CD4-positive, alpha-beta T cell treated with Interleukin-10 for 1 hour (primary cell): ENCODE measurements at places on chromosomes 6 and 20.

DNA sequence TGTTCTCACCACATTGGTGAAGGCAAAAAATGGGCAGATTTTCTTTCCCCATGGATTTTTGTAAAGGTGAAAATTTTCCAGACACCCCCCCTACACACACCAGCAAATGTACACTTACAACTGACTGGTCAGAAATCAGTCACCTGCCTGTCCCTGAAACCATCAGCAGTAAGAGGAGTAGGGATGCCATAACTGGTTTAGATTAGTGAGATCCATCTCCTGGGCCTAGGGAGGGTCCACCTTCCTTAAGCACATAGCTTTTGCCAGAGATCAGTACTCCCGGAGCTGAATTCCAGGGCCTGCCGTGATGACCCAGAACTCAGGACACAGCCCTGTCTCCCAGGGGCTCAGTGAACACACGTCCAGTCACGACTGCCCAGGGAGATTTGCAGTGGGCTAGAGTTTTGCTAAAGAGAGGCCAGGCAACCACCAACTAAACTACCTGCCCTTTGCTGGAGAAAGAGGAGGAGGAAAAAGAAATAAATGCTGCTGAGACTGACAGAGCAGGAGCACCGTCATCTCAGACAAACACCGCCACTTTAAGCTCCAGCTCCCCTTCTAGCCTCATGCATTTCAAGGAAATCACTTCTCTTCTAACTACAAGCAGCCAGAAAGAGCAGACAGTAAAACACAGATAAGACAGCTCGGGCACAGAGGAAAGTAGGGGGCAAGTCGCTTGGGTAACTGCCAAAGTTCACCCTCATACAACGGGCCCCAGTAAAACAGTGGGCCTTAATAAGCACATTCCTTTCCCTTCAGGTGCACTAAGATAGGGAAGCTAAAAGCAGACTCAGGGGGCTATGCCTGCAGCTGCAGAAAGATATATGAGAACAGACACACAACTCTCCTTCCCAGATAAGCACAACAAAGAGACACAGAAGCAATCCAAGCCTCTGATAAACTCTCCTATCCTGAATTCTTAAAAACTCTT is 82.6 kb upstream of the SPTLC3 start:
- DNase-seq: no peak

DNA sequence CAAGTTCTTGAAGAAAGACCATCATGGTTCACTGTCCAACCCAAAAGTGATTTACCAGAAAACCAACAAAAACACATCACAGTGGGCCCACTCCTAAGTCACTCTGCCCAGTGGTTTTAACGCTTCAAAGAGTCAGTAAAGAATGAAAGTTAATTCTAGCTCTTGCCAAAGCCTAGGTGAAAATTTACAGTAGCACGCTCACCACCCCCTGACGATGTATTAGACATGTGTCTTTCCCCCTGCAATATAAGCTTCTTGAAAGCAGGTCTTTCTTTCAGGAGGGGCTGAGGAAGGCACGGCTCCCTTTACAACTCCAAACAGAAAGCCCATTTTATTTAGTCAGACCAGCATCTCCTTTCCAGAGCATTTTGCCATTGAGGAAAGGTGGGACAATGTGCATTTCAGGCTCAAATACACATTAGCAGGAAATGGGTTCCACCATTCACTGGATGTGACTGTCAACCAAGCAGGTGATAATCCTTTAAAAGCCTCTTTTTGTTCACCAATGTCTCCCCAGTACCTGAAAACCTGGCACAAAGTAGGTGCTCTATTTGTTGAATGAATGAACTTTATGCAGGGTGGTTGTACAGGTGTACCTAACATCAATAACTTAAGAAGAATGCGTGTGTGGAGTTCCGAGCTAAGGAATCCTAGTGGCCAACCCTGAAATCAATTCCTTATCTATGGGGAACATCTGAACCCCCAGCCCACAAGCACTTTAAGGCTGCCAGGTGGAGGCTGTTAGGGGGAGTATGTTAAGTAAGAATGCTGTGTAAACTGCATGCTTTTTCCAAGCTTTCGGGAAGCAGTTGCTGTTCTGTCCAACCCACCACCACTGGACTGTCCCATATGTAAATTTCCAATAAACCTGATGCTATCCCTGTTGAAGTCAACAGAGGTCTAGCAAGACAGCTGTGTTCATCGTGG is 11.4 kb downstream of the EZR start:
- DNase-seq: peak; percentile 47

DNA sequence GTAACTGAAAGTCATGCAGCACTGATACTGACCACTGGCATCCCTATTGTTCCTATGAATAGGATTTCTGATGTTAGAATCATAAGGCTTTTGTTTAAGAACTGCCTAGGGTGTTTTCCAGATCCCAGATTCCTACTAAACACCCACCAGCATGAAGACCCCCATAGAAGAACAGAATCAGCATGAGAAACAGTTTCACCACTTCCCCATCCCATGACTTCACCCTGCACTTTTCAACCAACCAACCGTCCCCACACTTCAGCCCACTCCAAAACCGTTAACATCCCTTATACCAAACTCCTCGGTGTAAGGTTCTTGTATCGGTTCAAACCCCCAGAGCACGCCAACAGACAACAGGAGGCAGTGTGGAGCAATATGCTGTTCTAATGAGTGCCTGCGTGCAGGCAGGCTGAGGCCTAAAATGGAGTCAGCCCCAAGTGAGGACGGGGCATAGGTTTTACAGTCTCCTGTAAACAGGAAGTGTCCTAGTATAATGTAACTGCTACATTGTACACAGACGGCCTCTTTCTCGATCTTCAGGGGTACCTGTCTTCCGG is 11.4 kb upstream of the SSTR4 start:
- DNase-seq: no peak

DNA sequence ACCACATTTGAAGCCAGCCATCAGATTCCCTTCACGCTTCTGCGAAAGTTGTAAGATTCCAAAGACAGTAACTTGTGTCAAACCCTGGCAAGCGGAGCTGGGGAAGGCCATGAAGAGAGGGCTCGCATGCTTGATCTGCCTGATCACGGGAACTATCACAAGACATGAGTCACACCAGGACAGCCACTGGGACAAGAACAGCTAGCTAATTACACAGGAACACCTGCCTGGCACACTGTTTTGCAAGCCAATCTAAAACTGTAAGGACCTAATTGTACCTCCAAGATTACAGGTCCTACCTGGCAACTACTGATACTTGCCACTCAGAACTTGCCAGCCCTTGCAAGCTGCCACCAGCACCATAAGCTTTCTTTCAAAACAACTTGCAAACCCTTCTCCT is 289.3 kb downstream of the KIF16B start:
- DNase-seq: no peak

- no peak for DNase-seq
Observed at GRCh38 chr20:19381947-19382346, 169.5 kb downstream of the SLC24A3 start.

GRCh38 chr6:105179244-105180065 is at the start of gene POPDC3:
Gene POPDC3, minus strand, starts transcription at chr6:105180014. Its CDS starts 18,105 bp downstream, at chr6:105161909.
- DNase-seq: no peak

DNA sequence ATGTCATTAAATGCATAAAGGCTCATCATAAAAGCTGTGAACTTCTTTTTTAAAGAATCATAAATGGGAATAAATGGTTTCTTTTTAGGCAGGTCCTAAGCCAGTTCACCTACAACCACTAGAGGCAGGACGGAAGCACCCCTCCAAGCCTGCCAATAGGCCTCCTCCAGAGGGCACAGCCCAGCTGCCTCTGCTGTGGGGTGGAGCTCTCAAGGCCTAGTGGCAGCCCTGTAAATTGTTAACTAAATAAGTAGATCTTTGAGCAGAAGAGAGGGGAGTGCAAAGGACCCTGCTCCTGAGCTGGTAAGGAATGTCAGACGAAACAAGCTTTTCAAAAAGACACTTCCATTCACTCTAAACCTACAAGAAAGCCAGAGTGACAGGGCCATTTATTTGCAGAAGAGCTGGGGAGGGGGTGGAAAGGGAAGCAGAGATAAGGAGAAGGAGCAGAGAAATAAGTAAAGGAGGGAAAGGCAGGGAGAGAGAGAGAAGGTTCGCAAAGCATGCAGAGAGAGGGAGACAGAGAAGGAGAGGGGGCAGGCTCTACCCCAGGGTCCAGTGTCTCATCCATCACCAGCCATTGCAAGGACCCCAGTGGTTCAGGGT is 18.0 kb upstream of the MAFB start:
- no peak for DNase-seq

GRCh38 chr6:28349344-28349891 is 329 bp upstream of the ZKSCAN3 start:
- DNase-seq: no peak

GRCh38 chr6:154930451-154930851 is 64.7 kb upstream of the TIAM2 start:
- no peak for DNase-seq

GRCh38 chr20:51360451-51361201 is 181.9 kb downstream of the NFATC2 start:
- no peak for DNase-seq

DNA sequence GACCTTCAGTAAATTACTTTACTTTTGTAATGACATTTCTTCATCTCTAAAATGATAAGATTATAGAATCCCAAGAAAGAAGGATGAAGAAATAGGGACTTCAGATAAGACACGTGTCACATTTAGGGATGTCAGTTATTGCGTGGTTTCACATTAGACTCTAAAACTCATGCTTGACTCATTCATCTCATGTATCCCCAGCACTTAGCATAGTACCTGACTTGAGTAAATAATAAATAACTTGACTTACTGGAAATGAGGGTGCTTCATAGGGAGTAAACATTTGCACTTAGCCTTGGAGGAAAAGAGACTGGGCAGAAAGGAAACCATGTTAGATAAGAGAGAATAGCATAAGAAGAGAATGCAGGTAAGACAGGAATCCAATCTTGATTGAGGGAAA is 37.2 kb downstream of the VTA1 start:
- DNase-seq: no peak

DNA sequence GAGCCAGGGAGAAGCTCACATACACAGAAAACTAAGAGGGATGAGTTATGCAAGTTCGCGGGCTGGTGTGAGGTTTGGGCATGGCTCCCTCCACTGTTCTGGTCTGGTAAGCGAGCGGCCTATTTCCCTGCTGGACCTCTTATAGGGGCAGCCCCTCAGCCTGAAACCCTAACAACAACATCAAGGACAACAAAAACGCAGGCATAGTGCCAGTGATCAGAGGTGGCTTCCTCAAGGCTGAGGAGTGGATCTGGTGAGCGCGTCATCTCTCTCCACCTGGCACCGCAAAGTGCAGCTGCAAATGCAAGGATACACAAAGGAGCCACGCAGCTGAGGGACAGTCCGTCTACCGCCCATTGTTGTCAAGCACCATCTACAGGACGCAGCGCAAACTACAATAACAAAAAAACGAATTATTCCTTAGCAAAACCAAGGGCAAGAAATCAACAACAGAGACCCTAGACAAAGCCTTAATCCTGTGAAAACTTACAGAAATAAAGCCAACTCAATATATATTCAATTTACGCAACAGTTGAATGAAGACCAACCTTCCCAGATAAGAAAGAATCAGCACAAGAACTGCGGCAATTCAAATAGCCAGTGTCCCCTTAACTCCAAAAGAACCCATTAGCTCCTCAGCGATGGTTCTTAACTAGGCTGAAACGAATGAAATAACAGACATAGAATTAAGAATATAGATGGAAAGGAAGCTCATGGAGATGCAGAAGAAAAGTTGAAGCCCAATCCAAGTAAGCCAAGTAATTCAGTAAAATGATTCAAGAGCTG is 9.2 kb upstream of the DEFB110 start:
- no peak for DNase-seq

- DNase-seq: no peak
Observed at GRCh38 chr6:79377888-79378348, 143.4 kb upstream of the HMGN3 start.

- DNase-seq: no peak
Observed at GRCh38 chr6:38804358-38804757, 89.2 kb downstream of the DNAH8 start.

- DNase-seq: no peak
Observed at GRCh38 chr20:21174516-21175239, 48.8 kb downstream of the KIZ start.

DNA sequence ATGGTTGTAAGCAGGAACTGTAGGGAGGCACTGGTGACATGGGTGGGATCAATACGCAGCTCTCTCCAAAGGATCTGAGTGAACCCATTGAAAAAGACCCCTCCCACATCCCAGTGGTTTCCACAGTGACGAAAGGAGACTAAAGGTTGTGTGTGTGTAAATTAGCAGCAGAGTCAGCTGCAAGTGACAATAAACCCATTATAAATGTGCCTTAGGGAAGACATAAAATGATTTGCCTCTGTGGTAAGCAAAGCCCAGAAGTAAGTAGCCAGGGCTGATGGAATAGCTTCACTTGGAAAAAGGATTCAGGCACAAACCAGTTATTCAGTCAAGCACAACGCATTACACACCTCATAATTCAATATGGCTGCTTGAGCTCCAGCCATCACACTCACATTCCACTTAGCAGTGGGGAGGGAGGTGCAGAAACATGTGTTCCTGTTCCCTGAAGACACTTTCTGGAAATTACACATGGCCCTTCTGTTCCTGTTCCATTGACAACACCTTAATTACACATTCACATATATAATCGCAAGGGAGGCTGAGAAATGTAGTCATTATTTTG is 231.4 kb downstream of the PREX1 start:
- no peak for DNase-seq

- DNase-seq: no peak
Observed at GRCh38 chr6:112626468-112627082, 279.4 kb downstream of the RFPL4B start.

DNA sequence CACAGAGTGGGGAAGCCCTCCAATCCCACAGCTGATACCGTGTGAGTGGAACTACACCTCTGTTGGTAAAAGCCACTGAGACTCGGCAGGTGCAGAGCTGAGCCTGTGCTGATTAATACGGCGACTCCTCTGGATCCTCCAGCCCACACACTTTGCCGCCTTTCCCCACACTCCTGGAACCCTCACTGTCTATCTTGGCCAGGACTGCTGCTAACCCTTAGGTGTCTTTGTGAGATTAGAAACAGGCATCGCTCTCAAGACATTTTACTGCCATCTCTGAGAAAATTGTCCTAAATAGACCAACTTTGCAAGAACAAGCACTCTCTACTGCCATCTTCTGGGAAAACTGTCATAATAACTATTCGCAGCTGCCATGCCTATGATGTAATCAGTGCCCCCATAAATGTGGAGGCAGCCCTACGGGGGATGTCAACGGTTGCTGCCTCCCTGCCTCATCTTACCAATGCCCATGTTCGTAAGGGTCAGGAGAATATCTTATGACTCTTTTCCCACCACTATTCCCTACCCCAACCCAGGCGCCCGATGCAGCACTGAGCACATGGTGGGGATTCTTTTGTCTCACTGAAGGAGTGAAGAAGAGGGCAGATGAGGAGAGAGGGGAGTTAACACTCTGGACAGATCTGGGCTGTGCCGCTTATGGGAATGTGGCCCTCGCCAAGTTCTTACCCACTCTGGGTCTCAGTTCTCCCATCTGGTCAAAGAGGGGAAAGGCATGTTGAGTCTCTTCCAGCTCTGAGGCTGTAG is 26.1 kb upstream of the KCNB1 start:
- DNase-seq: peak; percentile 32

GRCh38 chr20:19451231-19451922 is 238.9 kb downstream of the SLC24A3 start:
- DNase-seq: no peak

GRCh38 chr6:79640146-79641111 is 9.3 kb downstream of the SH3BGRL2 start:
- no peak for DNase-seq
